ENCODE measurements at places on chromosomes 1 and 21.

DNA sequence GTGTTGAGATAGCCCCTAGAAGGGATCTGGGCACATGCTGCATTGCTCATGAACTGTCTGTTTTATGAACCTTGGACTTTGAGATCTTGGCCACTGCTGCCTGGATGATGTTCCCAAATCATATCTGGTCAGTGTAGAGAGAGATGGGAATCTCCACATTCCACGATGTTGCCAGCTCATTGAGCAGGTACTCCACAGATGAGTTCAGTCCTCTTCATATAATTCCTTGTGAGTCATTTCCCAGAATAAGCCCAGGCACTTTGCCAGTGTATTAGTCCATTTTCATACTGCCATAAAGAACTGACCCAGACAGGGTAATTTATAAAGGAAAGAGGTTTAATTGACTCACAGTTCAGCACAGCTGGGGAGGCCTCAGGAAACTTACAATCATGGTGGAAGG lies 254.0 kb upstream of the RUNX1 start:
- no peak for DNase-seq

DNA sequence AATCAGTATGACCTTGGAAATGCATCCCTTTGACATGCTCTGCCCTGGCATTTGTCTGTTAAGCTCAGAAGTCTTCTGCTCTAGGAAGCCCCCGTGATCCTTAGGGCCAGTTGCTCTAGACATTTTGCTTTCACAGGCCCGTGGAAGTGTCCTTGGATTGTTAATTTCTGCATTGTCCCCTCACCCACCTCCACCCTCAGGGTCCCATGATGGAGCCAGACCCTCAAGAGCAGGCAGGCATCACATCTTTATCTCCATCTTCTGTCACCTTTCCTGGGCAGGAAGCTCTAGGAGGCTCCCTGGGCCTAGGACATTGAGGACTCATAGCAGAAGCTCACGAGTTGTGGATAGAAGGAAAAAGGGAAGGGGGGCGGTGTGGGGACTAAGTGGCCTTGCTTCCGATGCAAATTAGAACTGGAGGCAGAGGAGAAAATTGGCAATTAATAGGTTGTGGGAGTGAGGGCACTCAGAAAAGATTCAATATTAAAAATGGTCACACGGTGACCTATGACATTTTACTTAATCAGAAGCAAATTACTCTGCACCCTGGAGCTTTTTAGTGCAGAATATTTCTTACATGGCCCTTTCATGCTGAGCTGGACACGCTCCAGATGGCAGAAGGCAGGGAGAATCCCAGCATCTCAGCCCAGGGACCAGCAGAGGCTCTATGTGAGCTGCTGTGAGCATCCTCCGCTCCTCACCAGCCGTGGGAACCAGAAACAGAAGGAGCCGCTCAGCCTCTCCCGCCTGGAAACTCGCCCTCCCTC lies 185.0 kb downstream of the MATN1 start:
- no peak for DNase-seq

GRCh38 chr1:58922302-58923089 lies 138.6 kb upstream of the JUN start:
- no peak for DNase-seq

DNA sequence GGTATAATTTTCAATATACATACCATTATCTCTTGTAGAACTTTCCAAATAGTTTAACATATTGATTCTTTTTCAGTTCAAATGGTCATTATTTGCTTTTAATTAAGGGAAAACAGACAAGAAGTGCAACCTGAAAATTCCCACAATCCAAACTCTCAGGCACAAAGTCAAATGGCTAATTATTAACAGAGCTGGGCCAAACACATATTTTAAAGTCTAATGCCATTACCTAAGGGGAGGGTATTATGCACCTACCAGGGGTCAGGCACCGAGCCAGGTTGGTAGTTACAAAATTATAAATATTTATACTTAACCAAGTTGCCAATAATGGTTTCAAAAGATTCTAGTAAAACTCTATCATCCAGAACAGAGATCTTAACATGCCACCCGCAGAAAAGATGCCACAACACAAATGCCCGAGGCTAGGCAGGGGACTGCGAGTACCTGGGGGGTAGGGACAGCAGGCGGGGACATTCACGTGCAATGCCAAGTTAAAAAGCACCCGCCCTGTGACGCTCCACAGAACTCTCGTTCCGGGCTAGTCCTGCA lies 15.0 kb downstream of the LBR start:
- no peak for DNase-seq

DNA sequence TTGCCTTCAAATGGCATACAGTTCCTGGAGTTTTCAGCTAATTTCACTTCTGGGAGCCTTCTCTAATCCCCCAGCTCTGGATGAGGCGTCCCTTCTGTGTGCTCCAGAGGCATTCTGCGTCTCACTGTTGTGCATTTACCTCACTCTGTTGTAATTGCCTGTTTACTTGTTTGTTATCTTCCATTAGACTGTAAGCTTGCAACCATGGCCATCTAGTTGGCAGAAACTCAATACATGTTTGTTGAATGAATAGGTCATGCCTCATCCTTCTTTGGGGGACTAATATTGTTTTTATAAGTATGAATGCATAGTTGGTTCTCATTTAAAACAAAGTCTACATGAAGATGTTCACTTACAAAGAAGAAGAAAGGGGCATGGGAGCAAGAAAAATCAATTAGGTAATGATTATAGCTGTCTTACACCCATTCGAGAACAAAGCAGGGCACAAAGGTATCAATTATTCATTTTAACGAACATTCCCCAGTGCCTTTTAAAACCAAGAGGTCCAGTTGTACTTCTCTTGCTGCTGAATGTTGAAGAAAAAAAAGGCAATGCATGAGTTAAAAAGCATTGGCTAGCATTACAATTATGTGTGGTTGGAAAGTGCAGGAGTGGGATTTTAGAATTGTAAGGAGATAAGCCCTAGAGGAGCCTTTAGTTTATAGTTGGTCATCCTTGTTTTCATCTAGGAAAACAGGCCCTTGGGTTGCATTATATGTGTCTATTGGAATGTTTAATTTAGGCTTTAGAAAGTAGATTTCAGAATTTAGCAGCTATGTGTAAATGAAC lies 6.0 kb downstream of the RGL1 start:
- DNase-seq, result no peak

Measured in GM18507 (cell line).